ENCODE measurements at places on chromosomes 5 and 9.

- no peak for DNase-seq
Observed at GRCh38 chr9:137411260-137411644, 11.7 kb downstream of the EXD3 start.

- no peak for DNase-seq
Observed at GRCh38 chr5:173962436-173962972, 26.5 kb upstream of the C5orf47 start.

DNA sequence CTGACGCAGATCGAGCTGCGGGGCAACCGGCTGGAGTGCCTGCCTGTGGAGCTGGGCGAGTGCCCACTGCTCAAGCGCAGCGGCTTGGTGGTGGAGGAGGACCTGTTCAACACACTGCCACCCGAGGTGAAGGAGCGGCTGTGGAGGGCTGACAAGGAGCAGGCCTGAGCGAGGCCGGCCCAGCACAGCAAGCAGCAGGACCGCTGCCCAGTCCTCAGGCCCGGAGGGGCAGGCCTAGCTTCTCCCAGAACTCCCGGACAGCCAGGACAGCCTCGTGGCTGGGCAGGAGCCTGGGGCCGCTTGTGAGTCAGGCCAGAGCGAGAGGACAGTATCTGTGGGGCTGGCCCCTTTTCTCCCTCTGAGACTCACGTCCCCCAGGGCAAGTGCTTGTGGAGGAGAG is 4.6 kb upstream of the PHYHD1 start:
- DNase-seq, result no peak

- DNase-seq, result no peak
Observed at GRCh38 chr5:31291323-31291854, 97.9 kb downstream of the CDH6 start.

GRCh38 chr9:82721593-82721992 is 341.3 kb downstream of the RASEF start:
- DNase-seq, result no peak

DNA sequence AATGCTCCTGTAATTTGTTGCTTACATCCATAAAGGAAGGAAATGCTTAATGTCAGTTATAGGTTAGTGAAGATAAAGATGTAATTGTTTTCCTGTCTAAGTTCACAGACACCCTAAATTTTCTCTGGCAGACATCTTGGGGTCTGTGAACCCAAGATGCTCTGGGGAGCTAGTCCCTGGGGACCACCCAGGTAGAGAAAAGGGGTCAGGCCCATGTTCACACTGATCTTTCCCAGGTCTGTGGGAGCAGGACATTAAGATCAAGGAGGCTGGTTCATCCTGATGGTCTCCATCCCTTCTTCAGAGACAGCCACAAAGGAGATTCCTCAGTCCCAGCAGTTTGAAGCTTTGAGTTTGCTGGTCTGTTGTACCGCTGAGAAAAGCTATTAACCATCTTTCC is 267.5 kb downstream of the ARHGAP26 start:
- no peak for DNase-seq

DNA sequence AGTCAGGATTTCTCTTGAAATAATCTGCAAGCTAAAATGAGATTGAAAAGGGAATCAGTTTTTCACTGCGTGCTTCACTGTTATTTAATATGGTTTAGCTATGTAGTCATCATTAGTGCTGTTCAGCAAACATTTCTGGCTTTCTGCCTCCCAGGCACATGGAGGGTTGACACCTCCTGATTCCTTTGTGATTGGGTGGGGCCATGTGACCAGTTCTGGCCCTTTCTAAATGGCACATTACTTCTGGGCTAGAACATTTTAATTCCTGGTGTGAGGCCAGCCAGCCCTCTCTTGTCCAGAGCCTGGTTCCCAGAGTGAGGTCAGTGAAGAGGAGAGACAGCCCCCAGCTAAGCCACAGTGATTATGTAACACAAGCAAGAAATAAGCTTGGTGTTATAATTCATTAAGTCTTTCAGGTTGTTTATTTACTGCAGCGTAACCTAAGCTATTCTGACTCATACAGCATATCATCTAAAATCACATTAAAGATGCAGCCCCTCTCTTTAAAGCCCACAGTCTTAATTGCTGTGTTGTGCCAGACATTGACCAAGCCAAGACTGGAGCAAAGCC is 17.4 kb upstream of the ARSI start:
- no peak for DNase-seq

DNA sequence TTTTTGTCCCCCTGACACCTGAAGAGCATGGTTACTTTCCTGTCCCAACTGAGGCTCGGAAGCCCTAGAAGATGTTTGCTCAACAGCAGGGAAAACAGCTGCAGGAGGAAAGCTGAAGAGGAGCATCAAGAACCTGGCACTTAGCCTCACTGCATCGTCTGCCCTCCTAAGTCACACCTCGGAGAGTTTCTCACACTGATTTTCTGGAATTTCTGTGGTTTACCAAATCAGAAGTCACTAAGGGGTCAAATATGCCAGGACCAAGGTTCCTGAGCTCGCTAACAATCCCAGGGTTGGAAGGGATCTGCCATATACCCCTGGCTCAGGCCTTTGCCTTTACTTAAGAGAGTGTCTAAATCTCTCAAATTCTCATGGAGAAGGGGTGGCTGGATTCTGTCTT is 5.3 kb downstream of the IL12B start:
- no peak for DNase-seq

DNA sequence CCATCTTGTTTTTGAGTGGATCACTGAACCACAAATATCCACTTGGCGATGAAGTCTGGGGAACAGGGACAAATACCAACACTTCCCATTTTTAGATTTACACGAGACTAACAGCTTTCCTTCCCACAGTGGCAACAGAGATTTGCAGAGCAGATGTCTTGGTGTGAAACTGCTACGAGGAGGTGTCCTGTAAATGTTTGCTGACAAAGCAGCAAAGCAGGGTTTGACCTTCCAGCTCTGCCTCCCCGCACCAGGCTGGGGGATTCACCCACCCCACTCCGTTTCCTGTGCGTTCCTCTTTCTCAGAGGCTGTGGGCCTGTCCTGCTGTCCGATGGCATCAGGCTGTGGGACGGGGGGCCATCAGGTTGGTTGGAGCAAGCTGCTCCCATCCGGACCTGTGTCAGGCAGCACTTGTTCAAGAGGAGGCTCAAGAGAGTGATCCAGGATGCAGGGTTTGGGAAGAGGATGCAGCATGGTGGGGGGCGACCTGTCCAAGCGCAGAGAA is 693 bp upstream of the RGS3 start:
- DNase-seq, result no peak

- DNase-seq, result no peak
Observed at GRCh38 chr5:170917113-170917512, 55.3 kb downstream of the RANBP17 start.

DNA sequence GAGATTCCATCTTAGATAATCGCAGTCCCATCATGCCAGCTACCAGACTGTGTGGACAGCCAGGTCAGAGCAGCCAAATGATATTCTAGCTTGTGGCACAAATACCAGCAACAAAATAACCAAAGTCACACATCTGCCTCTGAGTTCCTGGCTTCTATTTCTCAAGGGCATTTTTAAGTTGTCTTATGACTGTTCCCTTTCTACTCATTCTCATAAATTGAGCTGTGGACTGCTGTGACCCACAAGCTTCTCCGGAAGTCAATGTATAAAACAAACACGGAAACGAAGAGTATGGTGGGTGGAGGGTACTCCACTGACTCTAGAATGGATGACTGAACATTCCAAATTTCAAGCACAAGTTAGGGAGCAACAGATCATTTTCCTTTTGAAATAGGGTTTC is 43.9 kb downstream of the PDCD1LG2 start:
- DNase-seq, result no peak

GRCh38 chr9:33659921-33660320 is 135.4 kb upstream of the PRSS3 start:
- DNase-seq, result no peak

DNA sequence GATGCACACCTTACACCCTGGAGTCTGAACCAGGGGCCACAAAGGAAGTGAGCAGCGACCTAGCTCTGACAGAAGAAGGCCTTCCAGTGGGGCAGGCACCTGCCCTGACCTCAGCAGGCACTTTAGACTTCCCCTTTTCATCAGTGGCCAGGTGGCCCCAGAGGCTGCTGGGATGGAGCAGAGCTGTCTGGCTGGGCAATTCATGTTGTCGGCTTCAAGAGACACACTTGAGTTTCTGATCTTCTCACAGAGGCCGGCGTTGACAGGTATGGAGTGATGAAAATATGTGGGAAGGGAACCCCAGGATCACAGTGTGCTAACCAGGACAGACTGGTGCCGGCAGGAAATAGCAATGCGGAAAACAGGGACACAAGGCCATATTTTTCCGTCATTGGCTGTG is 375.5 kb downstream of the CTNND2 start:
- DNase-seq, result no peak

GRCh38 chr5:79151942-79152671 is 40.5 kb downstream of the BHMT start:
- no peak for DNase-seq

GRCh38 chr9:91905237-91905650 is 44.8 kb downstream of the ROR2 start:
- no peak for DNase-seq

- peak; percentile 36 for DNase-seq
Observed at GRCh38 chr5:161846746-161847145, 1.2 kb upstream of the GABRA1 start.

DNA sequence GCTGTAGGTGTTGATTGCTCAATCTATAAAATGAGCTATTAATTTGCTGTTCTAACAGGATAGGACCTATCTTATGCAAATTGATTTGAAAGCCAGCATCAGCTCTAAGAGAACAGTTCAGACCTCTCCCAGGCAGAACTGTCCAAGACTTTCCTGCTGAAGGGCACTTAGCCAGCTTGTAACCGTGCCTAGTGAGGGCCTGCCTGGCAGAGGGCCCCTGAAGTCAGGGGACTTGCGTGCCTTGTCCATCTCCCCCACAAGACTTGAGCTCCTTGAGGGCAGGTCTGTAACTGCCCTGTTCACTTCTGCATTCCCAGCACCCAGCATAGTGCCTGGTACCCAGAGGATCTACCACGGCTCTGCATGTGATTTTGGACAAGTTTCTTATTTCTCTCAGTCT is 293.4 kb downstream of the CDK5RAP2 start:
- DNase-seq, result no peak

DNA sequence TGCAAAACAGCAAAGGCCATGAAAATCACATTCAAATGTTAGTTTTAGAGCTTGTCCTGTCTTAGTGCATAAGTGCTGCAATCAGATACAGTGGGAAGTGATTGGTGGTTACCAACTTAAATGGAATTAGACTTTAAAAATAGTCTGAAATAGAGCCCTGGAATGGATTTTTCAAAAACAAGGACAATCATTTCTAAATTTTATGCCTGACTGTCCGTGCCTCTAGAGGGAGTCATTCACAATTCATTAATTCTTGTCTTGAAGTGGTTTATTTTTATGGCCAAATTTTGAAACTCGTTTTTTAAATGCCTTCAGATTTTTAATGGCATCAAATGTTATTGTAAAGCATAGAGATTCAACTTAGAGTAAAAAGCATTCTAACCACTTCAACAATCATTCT is 561.8 kb upstream of the DAB2 start:
- no peak for DNase-seq

DNA sequence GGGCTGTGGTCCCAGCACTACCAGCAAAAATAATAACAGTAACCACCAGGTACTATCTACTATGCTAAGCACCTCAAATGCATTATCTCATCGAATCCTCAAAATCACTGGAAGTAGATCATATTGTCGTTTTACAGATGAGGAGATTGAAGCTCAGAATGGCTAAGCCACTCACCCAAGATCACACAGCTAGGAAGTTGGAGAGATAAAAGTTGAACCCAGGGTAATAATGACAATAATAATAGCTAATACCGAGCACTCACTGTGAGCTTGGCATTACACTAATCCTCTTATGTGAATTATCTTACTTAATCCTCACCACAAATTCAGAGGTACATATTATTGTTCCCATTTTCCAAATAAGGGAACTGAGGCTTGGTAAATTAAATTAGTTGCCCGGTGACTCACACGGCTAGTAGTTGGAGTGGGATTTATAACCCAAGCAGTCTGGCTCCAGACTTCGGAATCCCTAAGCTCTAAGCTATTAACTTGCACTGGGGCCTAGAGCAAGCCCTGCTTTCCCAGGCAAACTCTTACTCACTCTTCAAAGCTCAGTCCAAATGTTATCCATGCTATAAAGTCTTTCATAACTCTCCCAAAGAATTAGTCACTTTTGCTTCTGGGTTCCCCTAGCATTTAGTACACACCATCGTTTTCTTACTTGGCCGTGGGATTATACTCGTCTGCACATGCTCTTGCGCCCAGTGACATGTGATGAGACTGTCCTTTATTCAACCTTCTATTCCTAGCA is 3.8 kb downstream of the ARSI start:
- DNase-seq, result no peak

GRCh38 chr9:93549611-93550010 is 26.8 kb upstream of the PHF2 start:
- DNase-seq, result no peak

DNA sequence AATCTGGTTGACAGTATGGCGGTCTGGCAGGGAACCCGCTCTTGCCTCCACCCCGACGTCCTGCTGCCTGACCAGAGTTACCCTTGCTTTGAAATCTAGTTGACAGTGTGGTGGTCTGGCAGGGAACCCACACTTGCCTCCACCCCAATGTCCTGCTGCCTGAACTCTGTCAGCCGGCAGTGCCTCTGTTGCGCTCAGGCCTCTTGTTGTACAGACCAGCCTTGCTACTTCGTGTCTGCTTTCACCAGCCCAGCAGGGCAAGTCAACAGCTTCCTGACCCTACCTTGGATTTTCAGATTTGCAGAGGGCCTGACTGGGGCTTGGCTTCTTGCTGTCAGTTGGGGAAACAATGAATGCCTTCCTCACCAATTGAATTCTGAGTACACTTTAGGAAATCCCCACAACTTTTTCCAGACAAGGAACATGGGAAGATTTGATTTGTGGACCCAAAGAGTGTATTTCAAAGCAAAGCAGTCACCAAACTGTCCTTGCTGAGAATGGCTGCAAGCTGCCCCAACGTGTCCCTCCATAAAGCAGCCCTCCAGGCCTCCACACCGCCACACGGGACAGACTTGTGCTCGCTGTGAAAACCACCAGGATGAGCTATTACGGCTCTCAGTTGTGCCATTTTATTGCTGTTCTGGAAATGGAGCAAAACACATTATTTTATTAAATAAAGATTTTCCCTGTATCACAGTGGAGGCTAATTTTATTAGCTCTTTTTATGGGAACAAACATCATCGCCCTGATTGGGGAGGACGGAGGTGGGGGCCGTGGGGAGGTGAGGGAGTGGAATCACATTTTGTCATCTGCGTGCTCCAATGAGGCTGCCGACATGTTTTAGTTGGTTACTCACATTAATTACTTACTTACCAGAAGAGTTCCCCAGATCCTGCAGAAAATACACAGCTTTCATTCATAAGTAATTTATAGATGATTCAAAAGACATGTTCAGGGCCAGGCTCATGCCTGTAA is 189.3 kb downstream of the AOPEP start:
- no peak for DNase-seq

Data from right renal pelvis (tissue), 4 donors.